Stimulated activated CD4-positive, alpha-beta T cell treated with anti-CD3 and anti-CD28 coated beads, TNF-alpha, amount 100 ng/mL, for 1 hour (primary cell): ENCODE measurements at places on chromosomes 6 and 20.

DNA sequence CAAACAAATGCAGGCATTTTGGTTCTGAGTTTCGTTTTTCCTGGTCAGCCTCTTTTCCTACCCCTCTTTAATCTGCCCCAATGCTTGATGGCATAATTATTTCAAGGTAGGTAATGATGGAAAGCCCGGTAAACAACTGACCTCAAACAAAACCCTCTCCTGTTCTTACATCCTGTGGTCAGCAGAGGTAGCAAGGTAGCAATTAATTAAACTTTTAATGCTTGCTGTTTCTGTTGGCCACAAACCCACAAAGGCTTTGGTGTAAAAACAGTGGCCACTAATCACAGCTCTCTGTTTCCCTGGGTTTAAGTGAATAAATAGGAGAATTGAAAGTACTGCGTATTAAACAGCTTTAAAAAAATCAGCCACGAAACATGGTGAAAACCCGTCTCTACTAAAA lies 261.5 kb upstream of the SOX4 start:
- no peak for DNase-seq

- DNase-seq, result no peak
Observed at GRCh38 chr20:51331481-51331880, 211.0 kb downstream of the NFATC2 start.

DNA sequence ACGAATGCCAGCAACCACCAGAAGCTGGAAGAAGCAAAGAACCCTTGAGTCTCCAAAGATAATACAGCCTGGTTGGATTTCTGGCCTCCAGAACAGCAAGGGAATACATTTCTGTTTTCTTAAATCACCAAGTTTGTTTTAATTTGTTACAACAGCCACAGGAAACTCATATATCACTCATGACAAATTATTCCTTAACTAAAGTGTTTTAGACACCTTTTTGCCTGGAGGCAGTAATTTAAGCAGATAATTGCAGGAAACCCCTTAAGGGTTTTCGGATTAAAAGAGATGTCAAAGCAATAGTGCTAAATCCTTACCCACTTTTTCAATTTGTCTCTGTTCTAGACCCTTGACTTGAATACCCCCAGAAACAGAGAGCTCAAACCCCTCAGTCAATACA lies 1050.0 kb downstream of the EPHA7 start:
- no peak for DNase-seq

- DNase-seq, result no peak
Observed at GRCh38 chr6:125112934-125113333, 40.6 kb upstream of the TPD52L1 start.

GRCh38 chr6:110664933-110665332 lies 150.3 kb downstream of the CDK19 start:
- no peak for DNase-seq
